ENCODE measurements at places on chromosomes 3 and 15.

DNA sequence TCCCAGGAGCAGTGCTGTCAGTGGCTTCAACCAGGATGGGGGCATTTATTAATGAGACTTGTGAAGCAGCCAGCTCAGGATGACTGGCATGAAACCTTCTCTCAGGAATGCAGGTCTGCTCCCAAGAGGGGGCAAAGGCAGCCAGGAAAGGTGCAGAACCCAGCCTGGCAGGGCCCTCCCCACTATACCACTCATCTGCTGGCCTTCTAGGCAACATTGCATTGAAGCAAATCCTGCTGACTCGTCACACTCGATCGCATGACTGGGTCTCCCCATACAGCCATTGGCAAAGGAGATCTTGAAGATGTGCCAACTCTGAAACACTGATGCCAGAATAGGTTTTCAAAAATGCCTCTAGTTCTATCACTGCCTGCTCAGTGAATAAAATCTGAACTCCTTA, 65.7 kb upstream of the CMTM7 start:
- no peak for DNase-seq

GRCh38 chr15:70246623-70247220, 149.0 kb upstream of the TLE3 start:
- no peak for DNase-seq

DNA sequence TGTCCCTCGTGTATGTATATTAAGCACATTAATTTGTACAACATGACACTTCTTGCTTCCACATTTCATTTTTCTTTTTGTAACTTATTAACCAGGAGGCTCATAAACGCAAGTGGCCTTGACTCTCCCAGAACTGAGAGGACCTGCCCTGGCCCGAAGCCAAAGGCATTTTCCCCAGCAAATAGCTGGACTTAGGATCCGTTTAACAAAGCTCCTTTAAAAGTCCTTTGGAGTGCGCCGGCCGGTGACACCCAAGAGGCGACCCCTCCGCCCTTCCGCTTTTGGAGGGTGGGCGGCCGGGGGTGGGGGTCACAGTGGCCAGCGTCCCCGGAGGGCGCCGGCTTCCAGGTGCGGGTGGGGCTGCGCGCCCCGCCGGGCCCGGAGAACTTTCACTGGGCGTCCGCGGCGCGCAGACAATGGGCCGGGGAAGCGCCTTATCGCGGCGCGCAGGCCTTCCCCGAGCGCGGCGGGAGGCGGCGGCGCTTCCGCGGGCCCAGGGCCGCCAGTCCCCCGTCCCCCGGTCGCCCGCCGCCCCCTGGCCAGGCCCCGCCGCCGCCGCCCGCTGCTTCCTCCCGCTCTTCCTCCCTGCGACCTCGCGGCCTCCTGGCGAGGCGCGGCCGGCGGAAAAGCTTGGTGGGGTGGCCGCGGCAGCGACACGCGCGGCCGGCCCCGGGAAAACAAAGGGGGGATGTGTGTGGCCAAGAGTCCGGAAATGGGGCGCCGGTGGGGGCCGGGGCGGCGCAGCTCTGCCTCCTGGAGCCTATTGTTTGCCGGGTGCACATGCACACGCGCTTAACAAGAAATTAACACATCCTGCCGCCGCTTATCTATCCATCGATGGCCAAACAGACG, 613.4 kb downstream of the MCTP2 start:
- no peak for DNase-seq

DNA sequence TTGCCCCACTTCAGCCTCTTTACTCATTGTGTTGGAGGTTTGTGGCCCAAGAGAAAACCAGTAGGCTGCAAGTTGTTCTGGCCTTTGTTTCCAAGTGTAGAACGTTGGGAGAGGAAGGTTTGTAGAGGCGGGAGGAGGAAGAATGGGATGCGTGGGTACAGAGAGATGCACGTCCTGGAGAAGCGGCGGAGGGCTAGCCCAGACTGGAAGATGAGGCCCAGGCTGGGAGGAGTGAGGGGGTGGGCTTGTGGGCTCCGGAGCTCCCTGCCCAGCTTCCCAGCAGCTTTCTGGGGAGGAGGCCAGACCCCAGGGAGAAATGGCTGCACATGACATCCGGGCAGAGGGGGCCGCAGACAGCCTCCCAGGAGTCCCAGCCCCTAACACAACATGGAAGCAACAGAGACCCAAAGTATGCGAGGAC, 5.3 kb downstream of the PLA2G4F start:
- DNase-seq, result no peak

GRCh38 chr3:64067506-64068346, 44.4 kb upstream of the PSMD6 start:
- DNase-seq, result no peak

All from stimulated activated CD4-positive, alpha-beta T cell treated with anti-CD3 and anti-CD28 coated beads, Interleukin-12 subunit alpha, Interleukin-12 subunit beta, amount 100 ng/mL, for 48 hours (primary cell).